ENCODE measurements at places on chromosomes 2 and 18.

- no peak for DNase-seq
These were observed 25.2 kb downstream of the RTN4 start for GRCh38 chr2:55025082-55025481.

- DNase-seq, result no peak
These were observed 262.6 kb downstream of the MREG start for GRCh38 chr2:215750763-215751162.

- no peak for DNase-seq
These were observed 144.2 kb downstream of the TPO start for GRCh38 chr2:1557467-1557820.

DNA sequence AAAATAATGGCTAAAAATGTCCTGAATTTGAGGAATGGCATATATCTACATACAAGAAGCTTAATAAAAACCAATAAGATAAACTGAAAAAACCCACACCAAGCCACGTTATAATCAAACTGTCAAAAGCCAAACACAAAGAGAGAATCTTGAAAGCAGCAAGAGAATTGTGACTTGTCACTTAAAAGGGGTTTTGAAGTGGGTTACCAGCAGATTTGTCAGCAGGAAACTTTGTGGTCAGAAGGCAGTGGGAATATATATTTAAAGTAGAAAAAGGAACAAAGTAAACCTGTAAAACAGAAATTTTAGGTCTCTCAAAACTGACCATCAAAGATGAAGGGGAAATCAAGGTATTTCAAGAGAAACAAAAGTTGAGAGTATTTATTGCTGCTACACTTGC is 171.9 kb upstream of the CNTNAP5 start:
- no peak for DNase-seq
